ENCODE measurements at places on chromosomes 12 and 14.

DNA sequence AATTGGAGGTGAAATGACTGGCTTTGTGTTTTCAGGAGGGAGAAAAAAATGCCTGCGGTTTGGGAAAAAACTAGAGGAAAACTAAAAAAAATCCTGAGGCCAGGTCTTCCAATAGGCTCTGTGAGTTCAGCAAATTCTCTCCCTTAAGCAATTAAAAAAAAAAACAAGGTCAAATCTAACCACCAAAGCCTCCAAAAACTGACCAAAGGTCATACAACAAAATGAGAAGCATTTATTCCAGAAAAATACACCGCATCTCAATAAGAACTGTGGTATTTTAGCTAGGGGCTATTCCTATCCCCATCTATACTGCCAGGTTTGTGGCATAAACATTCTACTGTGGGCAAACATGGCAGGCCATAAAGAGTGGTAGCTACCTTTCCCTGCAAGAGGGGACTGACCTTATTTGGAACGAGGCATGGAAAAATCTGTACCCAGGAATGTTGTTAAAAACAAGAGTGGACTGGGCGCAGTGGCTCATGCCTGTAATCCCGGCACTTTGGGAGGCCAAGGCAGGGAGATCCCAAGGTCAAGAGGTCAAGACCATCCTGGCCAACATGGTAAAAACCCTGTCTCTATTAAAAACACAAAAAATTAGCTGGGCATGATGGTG is 60.0 kb downstream of the LRP6 start:
- no peak for DNase-seq

GRCh38 chr12:13504736-13505135 is 308.2 kb downstream of the EMP1 start:
- no peak for DNase-seq

DNA sequence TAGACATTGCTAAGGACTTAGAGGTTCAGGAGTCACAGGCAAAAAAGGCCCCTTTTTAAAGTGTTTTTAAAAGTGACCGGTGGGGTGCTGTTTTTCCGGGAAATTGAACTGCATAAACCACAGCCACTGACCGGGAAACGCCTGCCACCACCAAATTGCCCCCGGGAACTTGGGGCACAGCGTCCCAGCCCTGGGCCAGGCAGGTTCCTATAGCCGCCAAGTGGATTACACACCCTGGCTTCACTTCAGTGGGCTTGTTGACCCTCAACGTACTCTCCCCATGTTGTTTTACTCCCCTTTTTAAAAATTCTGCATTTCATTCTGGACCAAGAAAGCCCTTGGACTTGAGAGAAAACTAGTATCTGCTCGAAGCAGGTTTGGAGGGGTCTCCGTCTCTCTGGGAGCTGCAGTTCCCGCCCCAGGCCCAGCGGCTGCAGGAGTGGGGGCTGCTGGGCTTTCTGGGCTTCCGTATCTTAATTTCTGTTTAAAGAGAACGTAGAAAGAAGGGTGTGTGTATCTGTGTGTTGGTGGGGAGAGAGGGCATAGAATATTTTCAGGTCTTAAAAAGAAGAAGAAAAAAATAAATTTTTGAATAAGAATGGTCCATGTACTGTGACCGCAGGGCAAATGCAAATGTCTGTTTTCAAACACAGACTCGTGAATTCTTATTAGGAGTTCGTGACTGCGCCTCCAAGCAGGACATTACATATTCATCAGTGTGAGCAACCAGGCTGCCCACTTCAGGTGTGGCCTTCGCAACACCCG is 82.9 kb downstream of the PAPOLA start:
- DNase-seq: no peak

DNA sequence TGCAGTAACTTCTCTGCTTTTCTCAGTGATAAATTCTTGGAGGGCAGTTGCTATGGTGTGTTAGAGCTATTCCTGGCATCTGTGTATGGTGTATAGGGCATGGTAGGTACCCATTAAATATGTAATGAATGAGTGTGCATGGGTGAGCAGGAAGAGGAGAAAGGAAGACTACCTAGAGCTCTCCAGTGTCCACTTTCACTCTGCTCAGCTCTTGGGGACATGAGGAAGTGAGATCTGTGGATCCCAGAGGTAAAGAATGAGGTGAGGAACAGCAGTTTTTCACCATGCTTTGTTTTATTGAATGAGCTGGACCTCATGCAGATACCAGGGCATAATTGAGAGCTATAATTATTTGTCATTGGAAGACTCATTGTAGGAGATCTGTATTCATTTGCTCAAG is 444.8 kb upstream of the RGS6 start:
- no peak for DNase-seq

GRCh38 chr14:52333823-52334657 is 19.9 kb downstream of the PTGER2 start:
- DNase-seq: no peak

GRCh38 chr14:23162800-23163199 is 20.7 kb downstream of the SLC7A8 start:
- DNase-seq: no peak

GRCh38 chr12:74790931-74791330 is 253.3 kb downstream of the ATXN7L3B start:
- DNase-seq: no peak

DNA sequence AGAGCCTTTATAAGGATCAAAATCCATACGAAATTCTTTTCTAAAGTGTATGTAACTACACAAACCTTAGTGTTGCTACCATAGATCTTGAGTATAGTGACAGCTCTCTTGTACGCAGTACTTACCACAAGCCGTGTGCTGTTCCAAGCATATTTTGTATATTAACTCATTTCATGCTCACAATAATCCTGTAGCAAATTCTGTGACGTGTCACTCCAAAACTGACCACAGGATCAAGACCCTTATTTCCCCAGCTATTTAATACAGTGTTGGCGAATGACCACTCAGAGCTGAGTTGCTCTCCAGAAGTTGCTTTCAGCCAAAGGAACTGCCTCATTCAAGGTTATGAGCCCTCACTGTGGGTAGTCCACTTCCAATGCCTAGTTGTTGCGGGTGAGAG is 169.8 kb downstream of the BTG1 start:
- no peak for DNase-seq

- no peak for DNase-seq
Observed at GRCh38 chr12:44551631-44552030, 324.5 kb downstream of the NELL2 start.

DNA sequence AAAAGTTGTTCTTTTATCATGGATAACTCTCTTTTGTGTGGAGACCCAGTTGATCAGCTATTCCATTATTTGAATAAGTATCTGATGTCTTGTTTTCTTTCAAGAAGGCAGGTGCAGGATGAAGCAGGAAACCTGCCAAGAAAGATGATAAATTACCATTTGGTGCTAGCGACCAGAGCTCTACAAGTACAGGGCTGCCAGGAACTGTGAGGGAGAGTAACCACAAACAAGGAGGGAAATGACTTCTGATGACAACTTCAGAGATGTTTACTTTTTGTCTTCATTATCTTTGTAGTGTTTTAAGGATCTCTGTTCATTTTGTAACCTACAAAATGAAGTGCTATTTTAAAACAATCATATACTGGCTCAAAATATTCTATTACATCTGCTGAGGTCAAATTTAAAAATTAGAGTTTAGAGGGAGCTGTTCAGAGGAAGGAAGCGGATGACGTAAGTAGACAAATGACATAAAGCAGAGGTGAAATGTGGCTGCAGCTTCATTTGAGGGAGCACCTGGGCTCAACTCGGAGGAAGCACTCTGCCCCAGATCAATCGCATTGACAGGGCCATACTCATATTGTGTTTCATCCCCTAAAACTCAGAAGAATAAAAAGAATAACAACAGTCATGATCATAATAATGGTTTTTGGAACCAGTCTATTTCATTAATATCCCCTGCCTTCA is 226.8 kb downstream of the C12orf42 start:
- DNase-seq: peak; percentile 87

DNA sequence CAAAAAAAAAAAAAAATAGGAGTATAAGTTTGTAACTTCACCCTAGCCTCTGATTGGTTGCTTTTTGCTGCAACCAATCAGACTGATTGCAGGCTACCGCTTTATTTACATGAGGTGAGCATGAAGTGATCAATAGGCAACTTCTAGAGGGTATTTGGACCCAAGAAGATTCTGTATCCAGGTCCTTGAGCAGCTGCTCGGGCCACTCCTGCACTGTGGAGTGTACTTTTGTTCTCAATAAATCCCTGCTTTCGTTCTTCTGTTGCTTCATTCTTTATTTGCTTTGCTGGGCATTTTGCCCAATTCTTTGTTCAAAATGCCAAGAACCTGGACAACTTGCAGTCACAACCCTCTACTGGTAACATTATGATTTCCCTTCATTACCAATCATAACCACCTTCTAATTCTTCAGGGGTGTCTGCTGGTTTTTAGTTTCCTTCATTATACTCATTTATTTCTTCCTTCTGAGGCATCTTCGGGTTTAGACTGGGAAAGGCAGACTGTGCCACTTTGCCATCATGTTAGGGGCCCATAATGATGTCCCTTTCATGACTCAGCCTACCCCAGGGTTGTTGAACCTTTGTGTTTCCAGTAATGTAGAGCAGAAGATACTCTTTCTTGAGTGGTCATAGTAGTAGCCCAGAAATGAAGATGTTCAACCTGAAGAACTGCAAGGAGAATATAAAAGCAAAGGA is 43.4 kb upstream of the LIMA1 start:
- DNase-seq: no peak

DNA sequence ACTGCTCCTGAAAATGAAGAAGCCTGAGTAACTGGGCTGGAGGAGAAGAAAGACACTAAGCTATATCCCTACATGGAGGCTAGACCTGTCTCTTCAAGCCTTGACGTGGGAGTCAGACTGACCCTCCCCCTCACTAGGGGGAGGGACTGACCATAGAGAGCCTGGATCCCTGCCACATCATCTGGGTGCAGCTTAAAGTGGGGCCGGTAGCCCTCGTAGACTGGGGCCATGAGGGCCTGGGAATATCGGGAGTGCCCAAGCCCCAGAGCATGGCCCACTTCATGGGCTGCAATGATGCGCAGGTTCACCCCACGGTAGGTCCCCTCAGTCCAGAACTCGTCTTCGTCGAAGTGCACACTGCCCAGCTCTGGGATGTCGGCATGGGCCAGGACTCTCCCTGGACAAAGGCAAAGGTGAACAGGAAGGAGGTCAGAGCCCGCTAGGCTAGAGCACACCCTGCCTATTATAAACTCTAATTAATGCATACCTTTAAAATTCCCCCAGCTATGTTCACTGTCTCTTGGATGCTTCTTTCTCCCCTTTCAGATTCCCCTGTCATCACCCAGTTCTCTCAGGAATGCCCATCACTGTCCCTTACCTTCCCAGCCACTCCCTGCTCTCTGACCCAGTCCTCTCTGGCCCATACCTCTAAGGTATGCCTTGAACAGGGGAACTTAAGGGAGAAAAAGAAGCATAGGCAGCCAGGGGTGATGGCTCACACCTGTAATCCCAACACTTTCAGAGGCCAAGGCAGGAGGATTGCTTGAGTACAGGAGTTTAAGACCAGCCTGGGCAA is 3.2 kb downstream of the MMP19 start:
- no peak for DNase-seq

DNA sequence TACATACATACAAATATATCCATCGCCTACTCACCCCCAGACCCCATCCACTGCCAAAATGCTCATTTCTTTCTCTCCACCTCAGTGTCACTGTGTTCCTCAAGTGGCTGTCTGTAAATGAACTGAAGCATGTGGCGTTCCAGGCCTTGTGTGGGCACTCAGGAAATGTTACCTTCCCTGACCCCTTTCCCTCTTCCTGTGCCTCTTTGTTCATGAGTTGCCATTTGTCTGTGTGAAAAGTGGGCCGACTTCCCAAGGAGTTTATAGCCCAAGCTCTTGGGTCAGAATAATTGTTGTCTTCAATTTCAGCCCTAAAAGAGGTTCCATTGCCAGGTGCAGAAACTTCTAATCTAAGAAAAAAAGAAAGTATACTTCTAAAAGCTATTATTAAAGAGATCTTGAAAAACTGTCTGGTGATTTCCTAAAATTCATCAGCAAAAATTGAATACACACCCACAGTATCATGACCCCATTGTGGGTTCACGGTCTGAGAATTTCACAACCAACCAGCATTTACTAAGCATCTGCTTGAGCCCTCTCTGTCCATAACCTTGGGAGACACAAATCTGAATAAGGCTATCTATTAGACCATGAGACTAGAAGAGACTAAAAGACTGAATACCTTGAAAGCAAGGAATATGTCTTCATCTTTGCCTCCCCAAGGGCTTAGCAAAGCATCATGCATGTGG is 201.4 kb upstream of the EEA1 start:
- no peak for DNase-seq

- DNase-seq: no peak
Observed at GRCh38 chr12:120646044-120646443, 5.6 kb downstream of the CABP1 start.

GRCh38 chr12:57839996-57840395 is 6.5 kb downstream of the CTDSP2 start:
- DNase-seq: no peak

GRCh38 chr14:102914474-102915291 is 7.8 kb upstream of the AMN start:
- no peak for DNase-seq
